ENCODE measurements at places on chromosomes 5 and 9. TPM values are rescaled to one million over a fixed set of nuclear protein-coding genes. Genes with fewer than 3 reads are reported as not detected.

DNA sequence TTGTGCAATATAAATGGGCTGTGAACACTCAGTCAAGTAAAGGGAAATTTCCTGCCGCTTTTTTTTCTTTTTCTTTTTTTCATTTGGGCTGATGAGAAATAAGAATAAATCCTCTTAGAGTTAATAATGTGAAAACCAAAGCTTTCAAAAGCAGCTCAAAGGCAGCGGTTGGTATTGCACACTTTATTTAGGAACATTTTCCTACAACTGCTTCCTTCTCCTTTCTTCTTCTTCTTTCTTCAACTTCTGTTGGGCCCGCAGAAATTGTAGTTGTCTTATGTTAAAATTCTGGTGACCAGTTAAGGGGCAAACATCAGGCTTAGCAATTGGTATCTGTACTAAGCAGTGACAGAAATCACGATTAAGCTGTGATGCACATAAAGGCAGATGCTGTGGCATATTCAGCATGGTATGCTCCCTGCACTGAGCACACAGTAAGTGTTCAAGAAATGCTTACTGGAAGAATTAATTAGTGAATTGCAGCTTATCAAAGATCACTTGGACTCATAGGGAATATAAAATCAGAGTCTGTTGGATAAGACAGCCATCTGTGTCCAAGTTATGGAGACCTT is 85.4 kb downstream of the ANKRD55 start:
- H3K4me3 ChIP-seq: no peak overlapping the region
- no peaks in the 10 kb centered on the region for H3K27me3 ChIP-seq

DNA sequence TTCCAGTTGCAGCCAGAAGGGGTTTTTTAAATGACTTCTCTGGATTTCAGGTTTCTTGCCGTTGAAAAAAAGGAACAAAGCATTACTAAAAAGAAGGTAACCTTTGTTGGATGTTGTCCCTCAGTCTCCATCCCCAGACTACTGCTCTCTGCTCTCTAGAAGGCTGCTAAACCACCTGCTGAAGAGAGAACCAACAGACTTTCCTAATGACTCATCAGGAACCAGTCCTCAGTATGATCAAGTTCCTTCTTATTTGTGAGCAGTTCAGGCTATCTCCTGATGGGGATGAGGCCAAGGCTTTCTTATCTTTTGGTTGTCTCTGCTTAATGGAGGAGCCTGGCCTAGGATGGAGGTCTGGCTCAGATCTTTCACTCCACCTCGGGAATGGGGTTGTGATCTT is 4.1 kb downstream of the KIF4B start:
- no peak overlapping the region for H3K4me3 ChIP-seq
- no peak overlapping the region for H3K27ac ChIP-seq
- H3K27me3 ChIP-seq: no peaks in the 10 kb centered on the region

GRCh38 chr5:133962131-133962530 is 6.3 kb downstream of the C5orf15 start:
- H3K4me1 ChIP-seq: peaks cover 5% of the 10 kb centered on the region
- no peak overlapping the region for H3K27ac ChIP-seq
- no peaks in the 10 kb centered on the region for H3K27me3 ChIP-seq
- no peak for DNase-seq
- no peak overlapping the region for H3K4me3 ChIP-seq

DNA sequence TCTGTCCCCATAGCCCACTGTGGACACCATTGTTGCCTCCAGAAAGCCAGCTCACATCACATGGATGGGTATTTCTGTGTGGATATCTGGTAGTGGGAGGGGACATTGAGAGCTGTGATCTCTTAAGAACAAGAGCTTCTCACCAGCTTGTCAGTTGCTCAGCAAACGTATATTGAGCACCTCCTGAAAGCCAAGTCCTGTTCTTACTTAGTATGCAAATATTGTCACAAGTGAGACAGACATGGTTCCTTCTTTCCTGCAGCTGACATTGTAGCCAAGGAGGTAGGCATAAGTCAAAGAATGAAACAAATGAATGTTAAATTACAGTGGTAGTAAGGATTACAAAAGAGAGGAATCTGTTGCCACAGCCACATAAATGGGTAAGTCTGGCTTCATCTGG is 3.8 kb downstream of the TCOF1 start:
- no peak for DNase-seq
- no peak overlapping the region for H3K27ac ChIP-seq
- no peak overlapping the region for H3K4me3 ChIP-seq
- no peaks in the 10 kb centered on the region for H3K4me1 ChIP-seq
- no peaks in the 10 kb centered on the region for H3K27me3 ChIP-seq

GRCh38 chr9:3036333-3036700 is 192.4 kb upstream of the PUM3 start:
- DNase-seq: no peak
- H3K27me3 ChIP-seq: no peaks in the 10 kb centered on the region
- H3K27ac ChIP-seq: no peak overlapping the region

DNA sequence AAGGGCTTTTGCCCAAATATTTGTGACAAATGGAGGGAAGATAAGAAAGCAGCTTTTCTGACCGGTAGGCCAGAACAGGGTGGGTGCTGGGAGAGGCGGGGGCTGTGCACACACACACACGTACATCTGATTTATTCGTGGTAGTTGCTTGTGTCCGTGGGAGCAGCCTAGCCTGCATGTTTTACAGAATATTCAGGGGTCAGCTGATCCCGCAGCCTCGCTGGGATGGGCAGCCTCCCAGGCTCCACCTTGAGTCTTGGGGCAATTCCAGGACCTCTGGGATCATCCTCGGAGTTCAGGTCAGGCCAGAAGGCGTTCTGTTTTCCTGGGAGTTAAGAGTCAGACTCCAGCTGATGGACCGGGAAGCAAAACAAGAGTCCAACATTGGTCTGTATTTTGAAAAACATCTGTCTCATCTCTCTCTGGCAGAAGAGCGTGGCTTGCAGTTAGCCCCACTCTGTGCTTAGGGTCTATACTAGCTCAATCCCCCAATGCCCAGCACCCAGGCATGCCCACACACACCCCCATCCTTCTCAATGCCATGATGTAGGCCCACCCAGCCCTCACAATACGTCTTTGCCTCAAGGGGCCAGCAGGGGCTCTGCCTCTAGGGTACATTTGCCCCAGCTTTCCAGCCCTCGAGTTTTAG is 210.6 kb downstream of the GOLPH3 start:
- peaks cover 21% of the 10 kb centered on the region for H3K4me1 ChIP-seq
- H3K4me3 ChIP-seq: no peak overlapping the region
- no peak overlapping the region for H3K27ac ChIP-seq
- no peaks in the 10 kb centered on the region for H3K36me3 ChIP-seq
- no peaks in the 10 kb centered on the region for H3K27me3 ChIP-seq

GRCh38 chr9:134065612-134066419 is 2.0 kb downstream of the BRD3 start:
- H3K27me3 ChIP-seq: peaks cover 4% of the 10 kb centered on the region
- H3K36me3 ChIP-seq: no peaks in the 10 kb centered on the region
- H3K27ac ChIP-seq: peak overlapping the region; percentile 85
- peaks cover 25% of the 10 kb centered on the region for H3K4me1 ChIP-seq
- peak overlapping the region; percentile 84 for H3K4me3 ChIP-seq
- no peak for DNase-seq

DNA sequence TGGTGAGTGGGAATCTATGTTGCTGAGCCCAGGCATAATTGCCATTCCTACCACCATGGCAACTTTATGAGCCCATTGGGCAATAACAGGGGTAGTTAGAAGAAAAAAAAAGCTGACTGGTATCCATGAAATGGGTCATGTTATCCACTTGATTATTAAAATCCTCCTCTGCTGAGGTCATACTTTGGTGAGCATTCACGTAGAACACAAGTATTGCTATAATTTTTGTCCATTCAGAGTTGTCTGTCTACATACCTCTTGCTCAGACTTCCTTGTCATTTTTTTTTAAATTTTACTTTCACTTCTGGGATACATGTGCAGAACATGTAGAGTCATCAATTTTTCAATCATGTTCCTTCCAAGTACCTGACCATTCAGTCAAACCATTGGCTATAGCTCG is 780.8 kb upstream of the ARRDC3 start:
- H3K27me3 ChIP-seq: no peaks in the 10 kb centered on the region
- no peak for DNase-seq
- no peak overlapping the region for H3K4me3 ChIP-seq
- no peaks in the 10 kb centered on the region for H3K36me3 ChIP-seq
- no peak overlapping the region for H3K27ac ChIP-seq

- H3K27ac ChIP-seq: no peak overlapping the region
- no peak for DNase-seq
- no peaks in the 10 kb centered on the region for H3K27me3 ChIP-seq
- H3K4me3 ChIP-seq: no peak overlapping the region
Measured at GRCh38 chr9:78150312-78150982, 85.4 kb upstream of the CEP78 start.

DNA sequence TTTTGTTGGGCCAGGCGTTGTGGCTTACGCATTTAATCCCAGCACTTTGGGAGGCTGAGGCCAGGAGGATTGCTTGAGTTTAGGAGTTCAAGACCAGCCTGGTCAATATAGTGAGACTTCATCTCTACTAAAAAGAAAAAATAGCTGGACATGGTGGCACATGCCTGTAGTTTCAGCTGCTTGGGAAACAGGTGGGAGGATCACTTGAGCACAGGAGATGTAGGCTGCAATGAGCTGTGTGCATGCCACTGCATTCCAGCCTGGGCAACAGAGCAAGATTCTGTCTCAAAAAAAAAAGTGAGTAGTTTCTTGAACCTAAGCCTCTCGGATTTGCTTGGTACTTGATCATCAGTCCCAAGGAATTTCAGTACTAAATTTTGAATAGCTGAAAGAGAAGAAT is 26.9 kb downstream of the G3BP1 start:
- H3K36me3 ChIP-seq: peaks cover 91% of the 10 kb centered on the region
- DNase-seq: no peak
- H3K4me1 ChIP-seq: no peaks in the 10 kb centered on the region
- H3K27ac ChIP-seq: no peak overlapping the region
- H3K27me3 ChIP-seq: no peaks in the 10 kb centered on the region

DNA sequence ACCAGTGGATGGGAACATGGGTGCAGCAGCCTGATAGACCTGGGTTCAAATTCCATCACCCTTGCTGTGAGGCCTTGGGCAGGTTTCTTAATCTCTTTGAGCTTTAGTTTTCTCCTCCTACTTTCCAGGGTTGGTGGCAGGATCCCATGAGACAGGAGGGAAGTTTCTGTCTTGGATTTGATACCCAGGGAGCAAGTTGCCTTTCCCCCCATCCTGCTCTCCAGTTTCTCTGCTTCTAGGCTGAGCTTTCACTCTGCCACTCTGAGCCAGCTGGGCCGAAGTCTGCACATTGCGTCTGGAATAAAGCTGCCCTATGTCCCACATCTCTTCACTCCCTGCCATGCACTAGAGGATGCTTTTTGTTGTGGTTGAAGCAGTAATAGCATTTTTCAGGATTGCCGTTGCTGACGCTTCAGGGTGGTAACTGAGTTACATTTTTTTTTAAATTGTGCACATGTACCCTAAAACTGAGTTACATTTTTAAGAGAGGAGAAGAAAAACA is 40.5 kb upstream of the ANGPTL2 start:
- no peaks in the 10 kb centered on the region for H3K27me3 ChIP-seq
- H3K4me1 ChIP-seq: no peaks in the 10 kb centered on the region
- no peak overlapping the region for H3K4me3 ChIP-seq

GRCh38 chr9:114121227-114122135 is 22.4 kb upstream of the KIF12 start:
- no peak overlapping the region for H3K27ac ChIP-seq
- DNase-seq: no peak
- H3K36me3 ChIP-seq: no peaks in the 10 kb centered on the region
- no peaks in the 10 kb centered on the region for H3K27me3 ChIP-seq
- H3K4me3 ChIP-seq: no peak overlapping the region

GRCh38 chr9:108864446-108864845 is 2.4 kb downstream of the ACTL7A start:
- H3K4me1 ChIP-seq: no peaks in the 10 kb centered on the region
- H3K4me3 ChIP-seq: no peak overlapping the region
- peaks cover 13% of the 10 kb centered on the region for H3K36me3 ChIP-seq
- no peaks in the 10 kb centered on the region for H3K27me3 ChIP-seq

DNA sequence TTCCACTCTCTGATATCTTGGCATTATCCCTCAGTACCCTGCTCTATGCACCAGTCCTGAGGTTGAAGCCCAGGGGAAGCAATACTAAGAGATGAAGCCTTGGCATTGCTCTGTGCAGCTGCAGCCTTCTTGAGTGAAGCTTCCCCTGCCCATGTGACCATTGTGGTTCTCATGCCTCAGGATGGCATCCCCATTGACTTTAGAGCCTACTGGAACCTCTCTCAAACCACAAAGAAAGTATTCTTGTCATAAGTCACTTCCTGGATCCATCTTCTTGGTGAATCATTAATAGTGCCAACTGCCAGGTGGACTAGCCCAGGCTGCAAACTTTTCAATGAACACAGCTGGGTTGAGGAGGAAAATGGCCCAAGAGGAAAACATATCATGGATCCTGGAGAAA is 283.9 kb upstream of the RFX3 start:
- DNase-seq: no peak
- no peaks in the 10 kb centered on the region for H3K4me1 ChIP-seq
- no peaks in the 10 kb centered on the region for H3K36me3 ChIP-seq

DNA sequence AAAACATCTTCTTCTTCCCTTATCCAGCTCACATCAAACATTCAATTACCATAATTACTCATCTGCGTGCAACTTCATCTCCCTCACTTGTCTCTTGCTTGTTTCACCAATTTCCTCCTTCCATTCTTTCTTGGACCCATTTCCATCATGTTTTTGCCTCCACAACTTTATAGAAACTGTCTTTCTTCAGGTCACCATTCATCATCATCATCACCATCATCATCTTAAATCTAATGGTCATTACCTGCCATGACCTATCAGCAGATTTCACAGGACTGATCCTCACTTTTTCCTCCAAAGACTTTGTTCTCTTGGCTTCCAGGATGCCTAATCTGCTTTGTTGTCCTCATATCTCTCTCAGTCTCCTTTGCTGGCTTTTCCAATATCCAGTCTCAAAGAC is 495.6 kb downstream of the DNAH5 start:
- no peaks in the 10 kb centered on the region for H3K4me1 ChIP-seq
- no peak overlapping the region for H3K27ac ChIP-seq
- H3K4me3 ChIP-seq: no peak overlapping the region
- DNase-seq: no peak
- no peaks in the 10 kb centered on the region for H3K36me3 ChIP-seq

The MARVELD2 gene
- polyA plus RNA-seq: 4.9 TPM

The IL11RA gene
- 120 TPM for polyA plus RNA-seq

The ADRA1B gene
- polyA plus RNA-seq: 0.84 TPM

The MRPL36 gene
- 206 TPM for polyA plus RNA-seq

The SPINK7 gene
- not detected for polyA plus RNA-seq

The SPEF2 gene
- 4.4 TPM for polyA plus RNA-seq

The PCDHGB2 gene
- polyA plus RNA-seq: 1.0 TPM

The DDX4 gene
- polyA plus RNA-seq: 0.34 TPM

All from cardiac muscle cell (in vitro differentiated cells and primary cell).